ENCODE measurements at places on chromosomes 16 and 17.

GRCh38 chr17:80886641-80887573 is 104.7 kb upstream of the CHMP6 start:
- peak; percentile 24 for DNase-seq

DNA sequence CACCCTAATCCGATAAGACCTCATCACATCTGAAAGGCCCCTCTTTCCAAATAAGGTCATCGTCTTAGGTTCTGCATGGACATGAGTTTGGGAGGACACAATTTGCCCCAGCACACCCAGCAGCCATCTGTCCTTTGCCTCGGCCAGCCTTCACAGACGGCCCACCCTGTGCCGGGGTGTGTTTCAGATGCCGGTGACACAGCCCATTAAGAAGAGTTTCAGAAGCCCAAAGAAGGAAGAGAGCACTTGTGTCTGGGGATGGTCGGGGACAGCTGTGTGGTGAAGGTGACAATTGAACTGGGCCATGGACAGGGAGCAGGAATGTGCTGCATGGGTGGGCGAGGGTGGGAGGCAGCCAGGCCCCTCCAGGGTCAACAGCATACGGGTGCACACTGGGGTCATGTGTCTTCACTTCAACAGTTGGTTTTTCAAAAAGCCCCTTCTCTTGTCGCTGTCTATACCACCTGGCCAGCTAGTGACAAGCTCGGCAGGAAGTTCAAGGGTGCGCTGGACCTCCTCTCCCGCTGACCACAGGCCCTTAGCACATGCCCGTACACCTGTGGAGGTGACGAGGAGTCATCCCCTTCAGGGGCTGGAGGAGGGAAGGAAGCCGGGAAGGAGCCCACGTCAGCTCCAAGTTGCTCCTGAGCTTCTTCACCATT is 183.1 kb downstream of the C16orf95 start:
- no peak for DNase-seq

- DNase-seq, result no peak
Measured at GRCh38 chr16:3508736-3509135, 7.9 kb downstream of the CLUAP1 start.

GRCh38 chr16:88714420-88715302 is 8.4 kb downstream of the CTU2 start:
- no peak for DNase-seq

DNA sequence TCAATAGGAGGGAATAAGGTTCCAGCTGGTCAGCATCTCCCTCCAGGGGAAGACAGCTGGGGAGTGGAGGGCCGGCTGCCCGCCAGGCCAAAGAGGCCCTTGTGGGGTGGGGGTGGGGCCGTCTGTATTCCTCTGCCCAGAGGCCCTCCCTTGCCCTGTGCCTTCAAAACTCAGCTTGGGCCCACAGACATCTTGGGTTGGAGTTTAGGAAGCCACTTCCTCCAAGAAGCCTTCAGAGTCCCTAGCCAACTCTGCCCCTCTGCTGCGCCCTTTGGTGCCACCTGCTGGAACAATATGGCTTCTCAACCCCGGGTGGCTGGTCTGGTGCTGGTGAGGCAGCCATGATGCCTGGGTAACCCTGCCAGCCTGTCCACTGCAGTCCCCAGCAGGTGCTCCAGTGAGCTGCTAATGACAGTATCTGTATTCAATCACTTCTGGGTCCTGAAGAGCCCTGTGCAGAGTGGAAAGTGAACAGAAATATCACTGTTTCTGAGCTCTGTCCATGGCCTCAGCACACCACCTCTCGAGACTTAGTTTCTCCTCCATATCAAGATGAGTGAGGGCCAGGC is 16.7 kb downstream of the HSD11B2 start:
- peak; percentile 77 for DNase-seq

- DNase-seq, result peak; percentile 99
Measured at GRCh38 chr17:81733507-81734404, 21.7 kb downstream of the SLC25A10 start.

GRCh38 chr16:78980825-78981224 is 619.7 kb downstream of the MAF start:
- no peak for DNase-seq

DNA sequence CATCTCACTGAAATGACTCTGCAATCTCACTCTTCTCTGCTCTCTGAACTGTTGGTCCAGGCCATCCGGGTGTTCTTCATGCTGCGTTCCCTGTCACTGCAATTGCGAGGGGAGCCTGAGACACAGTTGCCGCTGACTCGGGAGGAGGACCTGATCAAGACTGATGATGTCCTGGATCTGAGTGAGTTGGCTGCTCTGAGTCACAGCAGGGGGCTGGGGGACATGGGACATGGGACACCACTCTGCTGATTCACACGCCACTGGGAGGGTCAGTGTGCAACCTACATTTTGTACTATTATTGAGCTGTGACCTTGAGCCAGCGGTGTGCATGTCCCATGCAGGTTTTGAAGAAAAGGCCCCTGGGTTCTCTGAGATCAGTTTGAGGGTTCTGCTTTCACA is 116.5 kb downstream of the CLEC16A start:
- DNase-seq, result no peak

DNA sequence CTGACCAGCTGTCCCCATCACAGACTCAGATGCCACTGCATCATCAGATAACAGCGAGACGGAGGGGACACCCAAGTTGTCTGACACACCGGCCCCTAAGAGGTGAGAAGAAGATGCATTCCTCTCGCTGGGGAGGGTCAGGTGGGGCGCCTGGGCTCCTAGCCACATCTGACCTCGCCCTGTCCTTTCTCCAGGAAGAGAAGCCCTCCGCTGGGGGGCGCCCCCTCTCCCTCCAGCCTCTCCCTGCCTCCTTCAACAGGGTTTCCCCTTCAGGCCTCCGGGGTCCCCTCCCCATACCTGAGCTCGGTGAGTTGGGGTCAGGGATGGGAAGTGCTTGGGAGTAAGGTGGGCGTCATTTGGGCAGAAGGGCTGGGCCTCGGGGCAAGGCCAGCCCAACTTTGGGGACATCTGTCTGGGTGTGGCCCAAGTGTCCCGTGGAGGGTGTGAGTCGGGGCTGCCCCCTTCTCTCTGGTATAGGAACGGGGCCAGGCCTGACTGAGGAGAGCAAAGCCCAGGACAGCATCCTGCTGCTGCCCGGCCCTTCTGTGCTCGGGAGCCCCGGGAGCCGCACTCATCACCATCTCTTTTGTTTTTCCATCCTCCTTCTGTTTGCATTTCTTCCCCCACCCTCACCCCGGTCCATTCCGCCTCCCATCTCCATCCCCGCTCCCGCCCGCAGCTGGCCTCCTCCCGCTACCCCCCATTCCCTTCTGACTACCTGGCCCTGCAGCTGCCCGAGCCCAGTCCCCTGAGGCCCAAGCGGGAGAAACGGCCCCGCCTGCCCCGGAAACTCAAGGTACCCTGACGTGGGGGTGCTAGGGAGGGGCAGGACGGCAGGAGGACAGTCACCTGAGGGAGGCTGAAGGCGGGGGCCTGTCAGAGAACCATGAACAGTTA is 4.9 kb downstream of the INO80E start:
- DNase-seq, result no peak

GRCh38 chr16:5000573-5001001 is 33.1 kb downstream of the NAGPA start:
- no peak for DNase-seq

GRCh38 chr16:2857451-2858244 is at the start of gene PRSS22:
Gene PRSS22, minus strand, starts transcription at chr16:2858170. Its CDS starts 66 bp downstream, at chr16:2858104.
- DNase-seq, result peak; percentile 61

GRCh38 chr17:60827943-60828342 is 150.3 kb downstream of the BCAS3 start:
- DNase-seq, result no peak

GRCh38 chr16:66337463-66338188 is 28.9 kb upstream of the CDH5 start:
- DNase-seq, result no peak

- DNase-seq, result peak; percentile 100
Measured at GRCh38 chr17:8965394-8966168, at the start of gene PIK3R5. Gene PIK3R5, minus strand, starts transcription at chr17:8965707. Its CDS starts 54,213 bp downstream, at chr17:8911494.

- DNase-seq, result no peak
Measured at GRCh38 chr16:69823831-69824563, 61.9 kb downstream of the WWP2 start.

DNA sequence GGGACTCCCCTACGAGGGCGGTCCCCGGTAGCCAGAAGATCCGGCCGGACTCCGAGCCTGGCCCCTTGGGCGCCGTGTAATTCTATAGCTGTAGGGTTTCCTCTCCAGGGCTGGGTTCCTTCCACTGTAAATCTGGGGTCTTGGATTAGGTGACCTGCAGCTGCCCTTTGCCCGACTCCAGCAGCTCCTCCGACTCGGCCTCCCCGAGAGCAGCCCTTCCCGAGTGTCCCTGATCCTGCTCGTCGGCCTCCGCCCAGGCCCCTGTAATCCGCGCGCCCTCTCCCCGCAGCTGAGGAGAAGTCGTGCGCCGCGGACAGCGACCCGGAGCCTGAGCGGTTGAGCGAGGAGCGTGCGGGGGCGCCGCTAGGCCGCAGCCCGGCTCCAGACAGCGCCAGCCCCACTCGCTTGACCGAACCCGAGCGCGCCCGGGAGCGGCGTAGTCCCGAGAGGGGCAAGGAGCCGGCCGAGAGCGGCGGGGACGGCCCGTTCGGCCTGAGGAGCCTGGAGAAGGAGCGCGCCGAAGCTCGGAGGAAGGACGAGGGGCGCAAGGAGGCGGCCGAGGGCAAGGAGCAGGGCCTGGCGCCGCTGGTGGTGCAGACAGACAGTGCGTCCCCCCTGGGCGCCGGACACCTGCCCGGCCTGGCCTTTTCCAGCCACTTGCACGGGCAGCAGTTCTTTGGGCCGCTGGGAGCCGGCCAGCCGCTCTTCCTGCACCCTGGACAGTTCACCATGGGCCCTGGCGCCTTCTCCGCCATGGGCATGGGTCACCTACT is 5.5 kb downstream of the TBX2 start:
- no peak for DNase-seq

DNA sequence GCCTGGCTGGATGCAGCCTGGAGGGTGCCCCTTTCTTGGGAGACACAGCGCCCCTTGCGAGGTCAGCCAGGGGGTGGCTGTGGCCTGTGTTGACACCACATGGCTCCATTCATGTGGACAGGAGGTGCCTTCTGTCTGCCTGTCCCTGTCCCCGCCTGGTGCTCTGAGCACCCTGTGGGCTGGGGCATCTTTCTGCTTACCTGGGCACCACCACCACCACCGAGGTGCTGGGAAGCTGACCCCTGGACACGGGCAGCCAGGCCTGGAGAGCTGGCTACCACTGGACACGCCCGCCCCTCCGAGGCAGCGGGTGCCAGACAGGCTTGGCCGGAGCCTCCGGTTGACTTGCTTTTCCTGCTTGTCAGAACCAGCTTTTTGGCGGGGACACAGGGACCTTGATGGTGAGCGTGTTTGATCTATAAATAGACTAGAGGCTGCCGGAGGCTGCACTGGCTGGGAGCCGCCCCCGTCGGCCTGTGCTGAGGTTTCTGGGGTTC is 121.3 kb upstream of the GSE1 start:
- DNase-seq, result peak; percentile 59

DNA sequence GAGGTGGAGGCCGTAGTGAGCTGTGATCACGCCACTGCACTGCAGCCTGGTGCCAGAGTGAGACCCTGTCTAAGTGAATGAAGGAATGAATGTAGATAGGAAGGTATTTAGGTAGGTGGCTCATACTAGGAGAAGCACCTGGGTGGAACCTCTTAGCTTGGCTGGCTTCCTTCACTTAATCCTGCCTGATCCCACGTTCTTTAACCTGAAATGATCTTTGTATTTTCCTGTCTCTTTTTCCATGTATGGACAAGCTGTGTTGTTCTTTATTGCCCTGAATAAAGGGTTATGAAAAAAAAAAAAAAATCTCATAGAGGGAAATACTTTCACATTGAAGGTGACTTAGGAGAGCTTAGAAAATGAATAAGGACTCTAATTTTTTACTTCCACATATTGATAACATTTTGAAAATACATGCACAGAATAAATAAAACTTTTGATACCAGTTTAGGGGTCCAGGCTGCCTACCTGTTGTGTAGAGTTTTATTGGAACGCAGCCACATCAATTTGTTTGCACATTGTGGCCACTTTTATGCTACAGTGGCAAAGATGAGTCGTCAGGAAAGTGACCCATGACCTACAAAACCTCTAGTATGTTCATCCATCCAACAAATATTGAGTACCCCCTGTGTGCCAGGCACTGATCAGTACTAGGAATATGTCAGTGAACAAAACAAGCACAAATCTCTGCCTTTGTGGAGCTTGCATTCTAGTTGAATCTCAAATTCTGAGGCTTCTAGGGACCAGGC is 44.6 kb downstream of the VPS35L start:
- no peak for DNase-seq

DNA sequence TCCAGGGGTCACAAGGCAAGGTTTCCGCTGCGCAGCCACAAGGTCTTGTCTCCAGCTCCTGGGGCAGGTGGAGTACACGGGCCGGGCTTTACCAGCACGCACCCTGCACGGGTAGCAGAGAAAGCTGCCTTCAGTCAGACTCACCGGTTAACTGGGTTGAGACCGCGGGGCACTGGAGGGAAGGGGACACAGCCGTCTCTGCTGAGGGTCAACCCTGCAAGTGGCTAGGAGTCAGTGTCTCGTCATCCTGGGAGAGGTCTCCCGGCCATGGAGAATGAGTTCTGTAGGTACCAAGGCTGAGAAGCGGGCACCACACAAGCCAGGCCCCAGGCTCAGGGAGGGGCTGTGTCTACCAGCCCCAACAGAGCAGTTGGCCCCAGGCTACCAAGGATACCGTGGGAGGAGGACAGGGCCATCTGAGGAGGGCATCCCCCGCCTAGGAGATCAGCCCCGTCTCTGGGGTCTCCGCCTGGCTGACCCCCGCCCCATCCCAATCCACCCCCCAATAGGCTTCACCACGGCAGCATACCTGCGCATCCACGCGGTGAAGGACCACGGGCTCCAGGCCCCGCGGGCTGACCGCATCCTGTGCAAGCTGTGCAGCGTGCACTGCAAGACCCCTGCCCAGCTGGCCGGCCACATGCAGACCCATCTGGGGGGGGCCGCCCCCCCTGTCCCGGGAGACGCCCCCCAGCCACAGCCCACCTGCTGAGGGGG is 2.8 kb upstream of the PRRT2 start:
- DNase-seq, result no peak

DNA sequence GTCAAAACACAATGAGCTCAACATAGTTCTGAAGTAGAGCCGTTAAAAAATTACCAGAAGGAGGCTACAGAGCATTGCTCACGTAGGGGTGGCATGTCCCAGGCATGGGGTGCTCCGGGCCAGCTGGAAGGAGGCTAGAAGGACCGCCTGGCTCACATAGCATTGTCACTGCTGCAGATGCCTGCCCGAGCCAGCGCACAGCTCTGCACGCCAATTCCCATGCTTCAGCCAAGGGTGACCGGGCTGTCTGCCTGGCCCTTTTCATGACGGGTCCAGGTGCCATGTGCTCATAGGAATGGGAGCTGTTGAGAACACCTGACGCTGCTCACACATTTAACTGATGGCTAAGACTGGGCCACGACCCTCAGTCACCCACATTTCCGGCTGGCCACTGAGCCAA is 228.9 kb upstream of the FOXF1 start:
- no peak for DNase-seq

- DNase-seq, result no peak
Measured at GRCh38 chr16:11791144-11791828, 5.8 kb downstream of the ZC3H7A start.

DNA sequence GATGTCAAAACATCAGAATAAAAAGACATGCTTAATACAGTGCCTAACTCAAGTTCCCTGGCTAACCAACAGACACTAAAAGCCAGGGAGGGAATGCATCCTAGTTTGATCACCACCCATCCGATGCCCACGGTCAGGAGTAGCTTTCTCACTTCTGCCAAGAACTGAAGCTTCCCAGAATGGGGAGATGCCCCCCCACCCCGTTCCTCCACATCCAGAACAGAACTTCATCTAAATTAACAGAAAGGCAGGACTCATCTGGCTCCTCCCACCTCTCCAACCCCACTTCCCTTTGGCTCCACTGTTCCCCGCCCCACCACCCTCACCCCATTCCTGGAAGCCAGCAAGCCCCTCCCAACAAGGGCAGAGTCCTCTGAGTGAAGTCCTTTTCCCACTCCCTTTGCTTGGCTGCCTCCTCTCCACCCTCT is 33.7 kb downstream of the GDE1 start:
- peak; percentile 54 for DNase-seq
